ENCODE measurements at places on chromosomes 13 and 19. TPM values are rescaled to one million over a fixed set of nuclear protein-coding genes. Genes with fewer than 3 reads are reported as not detected.
A peak's percentile ranks its signal among the peaks of the same experiment; 100 is the strongest.

DNA sequence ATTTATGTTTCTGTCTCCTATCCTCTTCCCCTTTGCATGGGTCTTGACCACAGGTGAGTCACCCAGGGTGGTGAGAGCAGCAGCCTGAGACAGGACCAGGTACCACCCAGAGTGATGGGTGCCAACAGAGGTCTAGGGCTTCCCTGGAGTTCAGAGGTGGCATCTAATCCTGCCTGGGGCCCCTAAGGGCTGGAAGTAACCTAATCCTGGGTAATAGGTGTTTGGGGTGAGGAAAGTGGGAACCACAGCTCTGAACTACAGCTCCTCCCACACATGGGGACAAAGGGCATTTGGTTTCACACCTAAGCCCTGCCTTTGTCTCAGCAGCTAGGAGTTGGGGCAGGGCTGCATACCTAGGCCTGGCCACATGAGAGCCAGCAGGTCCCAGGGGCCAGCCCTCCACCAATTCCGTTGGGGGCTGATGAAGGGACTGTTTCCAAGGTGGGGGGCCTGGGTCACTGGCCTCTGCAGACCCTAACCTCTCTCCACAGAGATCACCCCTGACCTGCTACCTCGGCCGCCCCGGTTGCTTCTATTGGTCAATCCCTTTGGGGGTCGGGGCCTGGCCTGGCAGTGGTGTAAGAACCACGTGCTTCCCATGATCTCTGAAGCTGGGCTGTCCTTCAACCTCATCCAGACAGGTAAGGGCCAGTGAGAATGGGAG is 8.0 kb downstream of the SPHK2 start:
- no peak for DNase-seq

- no peak for DNase-seq
Measured at GRCh38 chr13:50608370-50608769, 235.1 kb downstream of the DLEU7 start.

Gene KLK14
- polyA plus RNA-seq, result 0.59 TPM

Gene ANGPTL4
- polyA plus RNA-seq, result 3.2 TPM

GRCh38 chr19:31214086-31214485 is 135.2 kb downstream of the TSHZ3 start:
- DNase-seq, result peak; percentile 11

GRCh38 chr13:32720026-32720425 is 133.8 kb downstream of the PDS5B start:
- DNase-seq, result no peak
